ENCODE measurements at places on chromosomes 6 and 20.

- no peak for DNase-seq
These were observed 8.4 kb upstream of the TJAP1 start for GRCh38 chr6:43468748-43469681.

DNA sequence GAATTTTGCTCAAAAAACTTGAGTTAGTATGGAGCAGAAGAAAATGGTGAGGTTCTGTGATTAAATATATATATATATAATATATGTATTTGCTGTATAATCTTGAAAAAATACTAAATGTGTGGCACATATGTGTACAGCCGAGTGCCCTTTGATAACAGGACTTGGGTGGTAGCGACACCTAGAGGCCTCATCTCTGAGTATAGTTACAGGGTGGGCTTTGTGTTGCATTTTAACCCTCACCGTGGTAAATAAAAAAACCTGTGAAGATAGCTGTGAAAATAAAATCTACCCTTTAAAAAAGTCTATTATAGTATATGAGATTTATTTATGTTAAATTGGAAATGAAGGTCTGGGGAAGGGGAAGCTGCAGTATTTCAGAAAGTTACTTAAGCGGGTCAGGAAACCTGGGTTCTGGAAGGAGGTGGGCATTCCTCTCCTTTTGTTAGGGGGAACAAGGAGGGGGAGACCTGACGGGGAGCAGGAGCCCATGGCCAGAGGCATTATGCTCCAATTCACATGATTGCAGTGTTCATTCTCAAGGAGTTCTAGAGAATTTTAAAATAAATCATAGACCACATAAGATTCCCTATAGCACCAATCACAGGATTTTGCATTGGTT is 82.7 kb downstream of the SH3BGRL2 start:
- peak; percentile 1 for DNase-seq

DNA sequence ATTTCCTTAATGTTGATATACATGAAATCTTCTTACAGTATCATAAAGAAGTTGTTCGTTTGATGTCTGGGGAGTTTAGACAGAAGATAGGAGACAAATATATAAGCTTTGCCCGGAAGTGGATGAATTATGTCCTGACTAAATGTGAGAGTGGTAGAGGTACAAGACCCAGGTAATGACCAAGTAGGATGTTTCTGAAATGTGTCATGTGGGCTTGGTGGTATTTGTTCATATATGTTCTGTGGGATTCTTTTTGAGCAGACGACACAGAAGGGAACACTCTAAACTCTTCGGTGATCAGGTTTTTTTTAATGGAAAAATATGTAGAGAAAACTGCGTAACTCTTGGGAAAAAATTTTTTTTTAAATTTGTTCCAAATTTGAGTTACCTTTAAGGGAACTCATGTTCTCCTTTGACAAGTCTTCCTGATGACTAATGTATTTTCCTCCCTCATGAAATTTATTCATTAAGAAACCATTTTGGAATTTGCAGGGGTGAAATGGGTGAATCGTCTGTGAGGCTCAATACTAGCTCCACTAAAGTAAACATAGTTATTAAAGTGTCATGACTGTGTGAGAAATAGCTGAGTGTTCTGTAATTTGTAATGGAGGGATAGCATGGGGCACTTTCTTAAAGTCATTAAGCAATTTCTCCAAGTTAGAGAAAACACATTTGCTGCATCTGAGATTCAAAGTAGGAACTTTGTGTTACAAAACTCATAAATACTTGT is 100.6 kb downstream of the MAP3K4 start:
- DNase-seq: peak; percentile 67

- DNase-seq: no peak
These were observed 89.6 kb downstream of the AIG1 start for GRCh38 chr6:143150281-143150680.

DNA sequence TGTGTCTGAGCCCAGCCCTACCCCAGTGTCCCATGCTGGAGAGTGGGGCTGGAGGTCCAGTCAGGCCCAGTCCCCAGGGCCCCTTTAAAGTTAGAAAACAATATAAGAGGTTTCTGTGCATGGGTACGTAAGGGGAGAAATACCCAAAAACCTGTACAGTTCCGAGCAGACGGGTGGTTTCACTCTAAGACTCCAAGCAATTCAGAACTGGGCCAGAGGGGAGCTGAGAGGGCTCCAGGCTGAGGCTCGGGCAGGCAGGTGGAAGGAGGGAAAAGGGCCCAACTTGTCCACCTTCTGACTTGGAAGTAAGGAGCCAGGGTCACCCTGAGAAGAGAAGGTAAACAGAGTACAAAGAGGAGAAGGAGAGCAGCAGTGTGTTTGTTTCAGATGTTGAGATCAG is 296.0 kb downstream of the CDH4 start:
- no peak for DNase-seq

- DNase-seq: no peak
These were observed 43.0 kb upstream of the HIVEP1 start for GRCh38 chr6:11969092-11969491.

DNA sequence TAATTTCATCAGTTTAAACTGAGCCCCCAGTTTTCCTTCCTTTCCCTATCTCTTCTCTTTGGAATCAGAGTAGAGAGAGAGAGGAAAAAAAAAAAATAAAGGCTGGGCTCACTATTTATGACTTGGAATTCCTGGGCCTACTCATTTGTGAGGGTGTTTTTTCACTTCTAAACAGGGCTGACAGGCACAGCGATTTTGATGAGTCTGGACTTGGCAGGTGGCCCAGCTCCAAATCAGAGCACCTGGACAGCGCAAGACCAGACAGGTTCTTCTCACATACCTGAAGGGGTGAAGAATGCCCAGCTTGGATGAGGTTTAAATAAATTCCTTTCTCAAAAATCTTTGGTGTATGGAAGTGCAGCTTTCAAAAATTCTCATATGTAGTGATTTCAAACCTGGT is 122.2 kb downstream of the KIF13A start:
- DNase-seq: peak; percentile 98

GRCh38 chr20:34560614-34561013 is 2.1 kb downstream of the MAP1LC3A start:
- no peak for DNase-seq

GRCh38 chr6:14211562-14211942 is 94.0 kb downstream of the CD83 start:
- DNase-seq: no peak

DNA sequence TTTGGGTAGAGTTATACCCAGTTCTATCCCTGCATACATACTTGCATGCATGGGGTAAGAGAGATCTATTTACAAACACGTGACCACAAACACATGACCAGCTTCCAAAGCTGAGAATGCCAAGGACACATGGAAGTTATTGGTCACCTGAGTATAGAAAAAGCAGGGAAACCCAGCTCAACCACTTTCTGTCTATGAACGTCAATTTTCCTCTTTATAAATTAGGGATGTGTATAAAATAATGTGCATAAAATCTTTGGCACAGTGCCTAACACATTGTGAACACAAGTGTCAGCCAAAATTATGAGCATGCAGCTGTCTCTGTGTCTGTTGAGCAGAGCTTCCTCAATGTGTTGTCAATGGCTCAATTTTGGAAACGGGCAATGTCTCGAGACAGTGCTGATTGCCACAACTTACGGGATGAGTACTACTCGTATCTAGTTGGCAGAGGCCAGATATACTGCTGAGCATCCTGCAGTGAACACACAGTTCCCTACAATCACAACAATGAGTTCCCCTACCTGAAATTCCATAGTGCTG is 44.9 kb downstream of the TPD52L1 start:
- no peak for DNase-seq

- DNase-seq: peak; percentile 67
These were observed 44.6 kb upstream of the PXDC1 start for GRCh38 chr6:3795836-3796718.

- DNase-seq: no peak
These were observed 202.0 kb downstream of the WDR27 start for GRCh38 chr6:169499848-169500247.

DNA sequence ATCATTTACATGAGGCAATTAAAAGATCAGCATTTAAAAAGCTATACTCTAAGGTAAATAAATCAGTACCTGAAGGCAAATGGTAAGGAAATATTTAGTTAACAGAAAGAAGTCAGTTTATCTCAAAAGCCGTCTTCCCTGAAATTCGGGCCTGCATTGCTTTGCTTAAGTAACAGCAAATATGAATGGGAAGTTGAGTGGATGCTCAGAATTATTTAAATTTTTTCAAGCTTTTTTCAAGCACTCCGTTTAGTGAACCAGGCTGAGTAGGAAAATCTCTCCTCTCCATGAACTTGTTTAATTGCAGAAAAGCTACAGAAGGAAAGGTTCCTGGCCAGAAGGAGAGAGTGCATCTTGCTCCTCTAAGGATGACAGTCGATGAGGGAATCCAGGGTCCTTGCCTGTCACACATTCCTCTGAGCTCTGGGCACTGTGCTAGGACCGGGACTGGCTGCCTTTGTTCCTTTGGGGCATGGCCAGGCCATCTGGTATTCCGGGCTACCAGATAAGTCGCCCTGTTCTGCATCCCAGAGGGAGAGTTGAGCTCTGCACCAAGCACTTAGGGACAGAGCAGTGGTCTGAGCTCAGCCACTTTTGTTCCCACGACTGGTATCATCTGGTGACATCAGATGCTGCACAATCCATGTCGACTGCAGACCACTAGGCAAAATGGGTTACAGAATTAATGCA is 77.6 kb downstream of the RIN2 start:
- DNase-seq: no peak

GRCh38 chr20:44141873-44142272 is 45.1 kb downstream of the JPH2 start:
- DNase-seq: no peak

GRCh38 chr6:2007165-2007564 is 238.2 kb downstream of the GMDS start:
- no peak for DNase-seq

- DNase-seq: no peak
These were observed 212.3 kb upstream of the TBX18 start for GRCh38 chr6:84976526-84977362.

DNA sequence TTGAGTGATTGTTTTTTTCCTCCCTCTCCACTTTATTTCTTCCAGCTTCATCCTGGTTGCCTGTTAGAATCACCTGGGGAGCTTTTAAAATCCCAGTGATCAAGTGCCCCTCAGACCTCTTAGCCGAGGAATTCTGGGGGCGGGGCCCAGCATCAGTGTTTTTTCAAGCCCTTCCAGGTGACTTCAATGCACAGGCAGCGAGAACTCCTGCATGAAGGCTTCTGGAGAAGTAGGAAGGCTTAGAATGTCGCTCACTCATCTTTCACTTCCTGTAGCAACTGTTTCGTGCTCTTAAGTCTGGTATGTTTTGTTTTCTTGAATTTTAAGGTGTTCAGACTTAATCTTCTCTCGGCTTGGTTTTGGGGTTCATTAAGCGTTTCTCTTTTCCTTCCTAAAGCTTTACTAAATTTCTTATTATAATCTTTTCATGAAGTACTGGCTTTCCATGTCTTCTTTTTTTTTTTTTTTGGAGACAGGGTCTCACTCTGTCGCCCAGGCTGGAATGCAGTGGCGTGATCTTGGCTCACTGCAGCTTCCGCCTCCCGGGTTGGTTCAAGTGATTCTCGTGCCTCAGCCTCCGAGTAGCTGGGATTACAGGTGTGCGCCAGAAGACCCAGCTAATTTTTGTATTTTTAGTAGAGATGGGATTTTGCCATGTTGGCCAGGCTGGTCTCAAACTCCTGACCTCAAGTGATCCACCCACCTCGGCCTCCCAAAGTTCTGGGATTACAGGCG is 30.9 kb upstream of the TULP1 start:
- DNase-seq: no peak

- peak; percentile 85 for DNase-seq
These were observed 24.3 kb downstream of the RBL1 start for GRCh38 chr20:37071481-37071911.

GRCh38 chr20:46985250-46985649 is 90.6 kb downstream of the EYA2 start:
- DNase-seq: no peak

GRCh38 chr6:170222498-170223471 is 68.1 kb downstream of the DLL1 start:
- DNase-seq: peak; percentile 29

DNA sequence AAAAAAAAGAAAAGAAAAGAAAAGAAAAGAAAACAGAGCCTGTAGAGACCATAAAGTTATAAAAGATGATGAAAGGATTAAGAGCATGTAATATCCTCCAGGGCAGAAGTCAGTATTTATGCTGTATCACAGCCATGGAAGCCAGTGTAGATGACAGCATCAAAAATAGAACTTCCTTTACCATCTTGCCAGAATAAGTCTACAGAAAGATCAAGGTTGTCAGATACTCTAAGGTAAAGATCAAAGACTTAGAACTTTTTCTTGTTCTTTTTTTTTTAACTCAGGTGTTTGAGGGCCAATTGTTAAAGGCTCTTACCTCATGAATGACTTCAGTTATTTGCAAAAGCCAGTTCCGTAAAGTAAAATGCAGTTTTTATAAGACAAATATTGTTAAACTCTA is 54.6 kb downstream of the ARHGAP18 start:
- no peak for DNase-seq

DNA sequence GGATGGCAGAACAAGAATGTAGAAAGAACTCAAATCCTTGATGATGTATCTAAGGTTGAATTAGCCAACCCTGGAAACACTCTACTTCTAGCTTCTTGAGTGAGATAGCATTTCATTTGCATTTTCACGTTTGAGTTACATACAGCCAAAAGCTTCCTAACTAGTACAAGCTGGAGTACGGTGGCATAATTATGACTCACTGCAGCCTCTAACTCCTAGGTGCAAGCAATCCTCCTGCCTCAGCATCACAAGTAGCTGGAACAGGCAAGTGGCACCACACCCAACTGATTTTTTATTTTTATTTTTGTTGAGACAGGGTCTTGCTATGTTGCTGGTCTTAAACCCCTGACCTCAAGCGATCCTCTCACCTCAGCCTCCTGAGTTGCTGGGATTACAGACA is 36.5 kb upstream of the STK35 start:
- peak; percentile 10 for DNase-seq

DNA sequence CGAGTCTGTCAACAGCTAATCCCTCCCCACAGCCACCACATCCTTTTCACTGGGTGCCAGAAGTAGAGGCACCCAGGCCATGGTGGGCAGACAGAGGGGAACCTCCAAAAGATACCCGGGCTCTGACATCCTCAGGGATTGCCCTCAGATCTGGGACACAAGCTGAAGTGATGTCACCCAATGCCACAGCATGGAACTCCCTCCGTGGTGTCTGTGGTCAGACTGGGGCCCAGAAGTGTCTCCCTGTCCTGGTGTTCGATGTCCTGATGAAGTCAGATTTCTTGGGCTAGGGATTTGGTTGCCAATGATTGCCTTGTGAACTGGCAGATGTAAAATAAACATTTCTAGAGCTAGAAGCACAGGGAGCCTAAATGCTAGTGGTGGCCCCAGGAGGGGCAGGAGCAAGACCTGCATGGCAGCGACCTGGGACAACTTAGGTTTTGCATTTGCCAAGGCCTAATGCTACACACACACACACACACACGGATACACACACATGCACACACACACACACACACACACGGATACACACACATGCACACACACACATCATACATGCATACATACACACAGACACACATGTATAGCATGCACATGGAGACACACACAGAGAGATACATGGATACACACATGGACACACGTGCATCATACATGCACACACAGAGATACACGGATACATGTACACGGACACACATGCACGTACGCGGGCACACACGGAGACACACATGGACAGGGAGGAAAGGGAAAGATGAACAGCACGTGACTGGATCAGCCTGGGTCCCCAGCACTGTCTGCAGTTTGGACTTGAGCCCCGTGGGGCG is 221.0 kb downstream of the NFATC2 start:
- DNase-seq: no peak

GRCh38 chr6:10451828-10452509 is 37.1 kb upstream of the TFAP2A start:
- peak; percentile 98 for DNase-seq

Measured in mammary epithelial cell (primary cell).